ENCODE measurements at places on chromosomes 2 and 18. TPM values are rescaled to one million over a fixed set of nuclear protein-coding genes. Genes with fewer than 3 reads are reported as not detected.
A peak's percentile ranks its signal among the peaks of the same experiment; 100 is the strongest.

- peak; percentile 77 for DNase-seq
Observed at GRCh38 chr2:100197631-100198153, 55.3 kb upstream of the AFF3 start.

DNA sequence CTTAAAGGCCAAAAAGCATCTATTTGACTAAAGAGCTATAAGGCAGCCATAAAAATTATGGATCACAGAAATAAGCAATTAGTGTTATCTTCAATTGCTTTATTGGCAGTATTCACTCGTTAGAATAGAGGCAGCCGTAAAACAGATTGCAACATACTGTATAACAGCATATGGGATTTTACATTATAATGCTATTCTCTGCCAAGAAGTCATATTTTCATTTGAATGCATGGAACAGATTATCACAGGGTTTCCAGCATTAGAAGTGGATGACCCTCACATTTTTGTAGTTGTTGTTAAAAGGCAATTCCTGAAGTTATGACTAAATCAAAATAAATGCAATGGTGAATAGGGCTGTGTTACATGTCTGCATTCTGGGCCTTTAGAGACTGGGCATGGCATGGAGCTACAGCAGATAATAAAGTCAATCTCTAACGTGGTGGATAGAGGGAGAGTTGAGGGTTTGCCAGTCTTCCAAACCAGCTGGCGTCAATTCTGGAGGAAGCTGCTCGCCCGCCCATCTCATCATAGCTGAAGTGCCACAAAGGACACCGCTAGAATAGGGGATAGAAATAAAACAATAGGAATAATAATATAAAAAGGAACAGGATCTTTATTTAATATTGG, 155.4 kb upstream of the VRK2 start:
- no peak for DNase-seq

DNA sequence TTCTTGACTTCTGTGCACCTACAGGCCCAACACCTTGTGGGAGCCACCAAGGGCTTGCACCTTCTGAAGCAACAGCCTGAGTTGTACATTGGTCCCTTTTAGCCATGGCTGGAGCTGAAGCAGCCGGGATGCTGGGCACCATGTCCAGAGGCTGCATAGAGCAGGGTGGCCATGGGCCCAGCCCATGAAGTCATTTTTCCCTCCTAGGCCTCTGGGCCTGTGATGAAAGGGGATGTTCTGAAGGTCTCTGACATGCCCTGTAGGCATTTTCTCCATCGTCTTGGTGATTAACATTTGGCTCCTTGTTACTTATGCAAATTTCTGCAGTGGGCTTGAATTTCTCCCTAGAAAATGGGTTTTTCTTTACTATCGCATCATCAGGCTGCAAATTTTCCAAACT, 83.1 kb upstream of the ACVR1 start:
- no peak for DNase-seq

GRCh38 chr2:209501579-209501978, 77.7 kb downstream of the MAP2 start:
- no peak for DNase-seq

GRCh38 chr18:45505497-45506206, 109.6 kb upstream of the SLC14A2 start:
- DNase-seq = no peak

DNA sequence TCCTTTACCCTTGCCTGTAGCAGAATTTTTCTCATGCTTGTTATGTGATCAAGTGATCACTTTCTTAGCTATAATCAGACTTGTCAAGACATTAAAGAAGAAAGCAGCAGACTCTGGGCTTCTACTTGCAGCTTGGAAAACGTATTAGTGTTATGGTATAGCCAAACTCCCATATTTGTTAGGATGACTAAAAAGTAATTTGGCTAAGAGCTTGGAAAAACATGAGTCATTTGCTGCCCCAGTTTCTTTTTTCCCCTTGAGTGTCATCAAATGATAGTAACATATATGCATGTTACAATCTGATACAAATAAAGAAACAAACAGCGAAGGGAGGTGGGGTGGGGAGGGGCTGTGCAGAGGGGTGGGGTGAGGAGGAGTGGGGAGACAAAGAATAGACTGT, 155.5 kb downstream of the IKZF2 start:
- no peak for DNase-seq

DNA sequence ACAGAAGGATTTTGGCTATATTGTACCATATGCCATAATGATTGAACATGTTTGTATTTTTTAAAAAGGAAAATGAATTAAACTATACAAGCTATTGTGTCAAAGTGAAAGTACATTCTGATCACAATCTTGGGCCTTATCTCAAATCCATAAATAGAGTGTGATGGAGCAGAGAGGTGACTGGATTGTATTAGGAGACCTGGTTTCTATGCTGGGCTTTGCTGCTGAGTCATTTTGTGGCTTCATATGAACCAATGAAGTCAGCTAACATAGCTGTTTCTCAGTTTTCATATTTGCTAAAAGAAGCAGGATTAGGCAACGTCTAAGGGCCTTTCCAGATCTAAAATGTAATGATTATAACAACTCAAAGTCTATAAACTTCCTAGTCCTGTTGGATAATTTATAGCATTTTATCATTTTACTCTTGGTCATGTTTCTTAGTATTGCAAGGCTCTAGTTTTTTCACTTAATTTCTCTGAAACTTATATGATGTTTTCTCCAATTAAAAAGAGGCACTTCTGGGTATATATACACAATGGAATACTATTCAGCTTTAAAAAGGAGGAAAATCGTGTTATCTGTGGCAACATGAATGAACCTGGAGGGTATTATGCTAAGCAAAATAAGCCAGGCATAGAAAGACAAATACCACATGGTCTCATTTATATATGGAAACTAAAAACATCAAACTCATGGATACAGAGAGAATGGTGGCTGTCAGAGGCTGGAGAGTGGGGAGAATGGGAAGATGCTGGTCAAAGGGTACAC, 112.3 kb downstream of the MEP1B start:
- DNase-seq = no peak

Gene ZBTB7C
- total RNA-seq = 5.6 TPM

Gene PLGLB1
- 0.84 TPM for total RNA-seq
